RWPE2 (cell line): ENCODE measurements at places on chromosomes 12 and 14.

- peak; percentile 47 for DNase-seq
Observed at GRCh38 chr12:111430433-111431353, 25.0 kb downstream of the SH2B3 start.

- no peak for DNase-seq
Observed at GRCh38 chr14:60067882-60068281, 23.8 kb upstream of the PCNX4 start.

GRCh38 chr12:6620137-6620884 lies 13.1 kb upstream of the CHD4 start:
- no peak for DNase-seq

GRCh38 chr12:91923864-91924263 lies 221.8 kb downstream of the BTG1 start:
- no peak for DNase-seq

DNA sequence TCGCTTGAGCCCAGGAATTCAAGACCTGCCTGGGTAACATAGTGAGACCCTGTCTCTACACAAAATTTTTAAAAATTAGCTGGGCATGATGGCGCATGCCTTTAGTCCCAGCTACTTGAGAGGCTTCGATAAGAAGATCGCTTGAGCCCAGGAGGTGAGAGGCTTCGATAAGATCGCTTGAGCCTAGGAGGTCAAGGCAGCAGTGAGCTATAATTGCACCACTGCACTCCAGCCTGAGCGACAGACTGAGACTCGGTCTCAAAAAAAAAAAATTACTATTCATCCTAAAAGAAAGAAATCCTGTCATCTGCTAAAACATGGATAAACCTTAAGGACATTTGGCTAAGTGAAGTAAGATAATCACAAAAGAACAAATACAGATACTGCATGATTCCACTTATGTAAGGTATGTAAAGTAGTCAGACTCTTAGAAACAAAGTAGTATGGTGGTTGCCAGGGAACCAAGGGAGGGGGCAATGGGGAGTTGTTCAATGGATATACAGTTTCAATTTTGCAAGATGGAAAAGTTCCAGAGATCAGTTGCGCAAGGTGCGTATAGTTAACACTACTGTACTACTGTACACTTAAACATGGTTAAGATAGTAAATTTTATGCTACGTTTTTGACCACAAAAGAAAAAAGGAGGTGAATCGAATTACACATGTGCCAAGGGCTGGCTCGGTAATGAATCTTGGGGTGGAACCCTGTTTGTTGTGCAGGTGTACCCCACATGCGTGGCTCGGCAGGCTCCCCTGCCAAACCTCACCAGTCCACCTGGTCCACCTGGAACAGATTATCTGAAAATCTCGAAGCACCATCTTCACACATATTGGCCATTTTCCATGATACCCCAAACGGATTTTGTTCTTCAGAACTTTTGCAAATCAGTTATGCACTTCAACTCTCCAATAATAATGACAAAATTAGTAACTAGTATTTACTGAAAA lies 18.3 kb upstream of the ATP2A2 start:
- DNase-seq, result peak; percentile 4
